ENCODE measurements at places on chromosomes 7 and 10.
A peak's percentile ranks its signal among the peaks of the same experiment; 100 is the strongest.

- no peak for DNase-seq
Measured at GRCh38 chr7:2619116-2619515, 12.7 kb upstream of the TTYH3 start.

DNA sequence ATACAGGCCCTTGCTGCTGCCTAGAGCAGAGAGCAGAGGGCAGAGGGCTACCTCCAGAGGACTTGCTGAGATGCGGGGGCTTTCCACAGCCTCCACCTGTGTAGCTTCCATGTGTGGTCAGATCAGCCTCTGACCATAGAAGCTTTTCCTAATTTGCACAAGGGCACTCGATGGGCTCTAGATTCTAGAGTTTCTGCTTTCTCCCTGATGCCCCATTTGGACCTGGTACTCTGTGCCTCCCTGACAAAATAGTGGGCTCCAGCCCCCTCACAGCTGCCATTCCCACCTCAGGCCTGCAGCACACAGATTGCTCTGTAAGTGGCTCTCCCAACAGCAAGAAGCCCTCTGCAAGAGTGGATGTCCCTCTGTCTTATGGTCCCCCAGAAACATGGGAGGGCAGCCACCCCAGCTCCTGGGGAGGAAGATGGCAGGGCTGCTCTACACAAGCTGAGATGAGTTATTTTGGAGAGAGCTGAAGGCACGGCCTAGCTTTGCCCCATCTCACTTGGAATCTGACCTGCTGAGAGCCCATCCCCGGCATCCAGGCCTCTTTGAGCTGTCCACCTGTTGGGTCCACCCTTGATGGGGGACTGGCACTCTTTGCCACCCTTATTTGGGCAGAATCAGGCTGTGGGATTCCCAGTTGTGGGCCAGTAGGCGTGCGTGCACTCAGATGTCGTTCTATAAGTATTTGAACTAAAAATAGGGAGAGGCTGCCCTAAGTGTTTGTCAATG lies 16.7 kb downstream of the TMEM273 start:
- no peak for DNase-seq

DNA sequence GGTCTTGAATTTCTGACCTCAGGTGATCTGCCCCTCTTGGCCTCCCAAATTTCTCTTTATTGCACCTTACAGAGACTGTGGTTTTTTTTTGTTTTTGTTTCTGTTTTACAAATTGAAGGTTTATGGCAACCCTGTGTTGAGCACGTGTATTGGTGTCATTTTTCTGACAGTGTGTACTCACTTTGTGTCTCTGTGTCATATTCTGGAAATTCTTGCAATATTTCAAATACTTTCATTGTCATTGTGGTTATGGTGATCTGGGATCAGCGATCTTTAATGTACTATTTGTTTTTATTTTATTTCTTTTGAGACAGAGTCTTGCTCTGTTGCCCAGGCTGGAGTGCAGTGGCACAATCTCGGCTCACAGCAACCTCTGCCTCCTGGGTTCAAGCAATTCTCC lies 89.8 kb downstream of the PRTFDC1 start:
- DNase-seq, result no peak

DNA sequence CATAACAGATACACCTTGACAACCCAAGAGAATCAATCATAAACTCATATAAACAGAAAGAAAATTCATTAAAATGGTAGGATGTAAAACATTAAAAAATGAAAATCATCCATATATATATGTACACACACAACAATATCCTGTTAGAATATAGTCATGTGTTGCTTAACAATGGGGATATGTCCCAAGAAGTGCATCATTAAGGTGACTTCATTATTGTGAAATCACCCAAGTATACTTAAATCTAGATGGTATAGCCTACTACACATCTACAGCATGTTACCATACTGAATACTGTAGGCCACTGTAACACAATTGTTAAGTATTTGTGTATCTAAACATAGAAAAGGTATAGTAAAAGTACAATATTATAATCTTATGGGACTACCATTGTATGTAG lies 115.8 kb upstream of the TMEM168 start:
- DNase-seq, result no peak

DNA sequence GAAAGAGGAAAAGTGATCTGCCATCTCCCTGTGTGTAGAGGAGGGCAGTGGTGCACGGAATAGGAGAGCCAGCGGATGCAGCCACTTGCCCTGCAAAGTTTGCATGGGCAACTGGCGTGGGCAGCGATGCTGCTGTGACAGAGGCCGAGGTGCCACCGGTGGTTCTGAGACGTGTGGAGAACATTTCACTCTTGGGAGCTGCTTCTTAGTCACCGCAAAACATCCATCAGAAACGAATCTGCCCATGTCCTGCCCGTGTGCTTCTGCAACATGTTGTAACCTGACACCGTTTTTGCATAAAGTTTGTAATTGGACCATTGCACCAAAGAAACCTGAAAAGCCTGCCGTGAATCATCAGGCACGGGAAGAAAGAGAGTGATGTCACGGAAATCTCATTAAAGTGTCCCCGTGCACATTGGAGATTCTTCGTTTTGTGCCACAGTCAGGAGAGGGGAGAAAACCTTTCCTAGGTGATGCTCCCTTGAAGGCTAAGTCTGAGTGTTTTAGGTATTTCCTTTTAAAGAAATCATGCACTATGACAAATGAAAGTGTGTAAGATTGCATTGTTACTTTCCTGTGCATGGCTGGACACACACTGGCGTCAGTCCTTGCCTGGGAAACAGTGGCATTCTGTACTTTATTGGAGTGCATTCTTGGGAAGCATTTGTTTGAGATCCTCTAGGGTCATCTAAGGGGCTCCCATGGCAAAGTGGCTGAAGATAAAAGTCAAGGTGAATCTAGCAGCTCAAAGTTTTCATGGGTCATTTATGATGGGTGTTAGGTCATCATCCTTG lies 302.6 kb downstream of the KLF6 start:
- DNase-seq, result peak; percentile 31

DNA sequence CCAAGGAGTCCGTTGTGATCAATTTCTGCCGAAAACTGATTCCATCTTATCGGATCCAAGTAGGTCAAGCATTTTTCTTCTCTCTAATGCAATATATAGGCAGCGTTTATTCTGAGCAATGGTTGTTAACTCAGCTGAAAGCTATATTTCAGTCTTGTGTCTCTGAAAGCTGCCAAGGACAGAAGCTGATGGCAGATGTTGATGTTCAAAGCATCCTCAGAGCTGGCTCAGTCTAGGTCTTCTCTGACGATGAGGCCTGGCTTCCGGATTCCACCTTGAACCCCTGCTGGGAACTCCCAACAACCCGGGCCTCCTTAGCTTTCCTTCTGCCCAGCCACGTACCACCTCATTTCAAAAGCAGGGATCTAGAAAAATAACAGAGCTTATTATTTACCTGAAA lies 863.6 kb downstream of the NRG3 start:
- no peak for DNase-seq

DNA sequence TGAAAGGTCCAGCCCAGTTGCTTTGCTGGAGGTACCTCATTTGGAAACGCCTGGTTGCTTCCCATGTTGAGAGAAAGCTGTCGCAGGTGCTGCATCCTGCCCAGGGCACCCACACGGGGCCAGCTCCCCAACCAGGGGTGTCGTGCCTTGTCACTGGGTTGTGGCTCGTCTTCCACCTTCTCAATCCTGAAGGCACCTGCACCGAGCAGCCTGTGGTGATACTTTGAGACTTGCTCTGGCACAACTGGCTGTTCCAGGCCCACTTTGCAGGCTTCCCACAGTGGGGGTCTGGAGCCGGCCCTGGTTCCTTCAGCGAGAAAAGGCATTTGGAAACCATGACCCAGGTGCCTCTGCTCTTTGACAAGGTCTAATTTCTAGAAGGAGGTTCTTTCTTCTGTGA lies 197.3 kb upstream of the PPP2R2D start:
- DNase-seq, result no peak

DNA sequence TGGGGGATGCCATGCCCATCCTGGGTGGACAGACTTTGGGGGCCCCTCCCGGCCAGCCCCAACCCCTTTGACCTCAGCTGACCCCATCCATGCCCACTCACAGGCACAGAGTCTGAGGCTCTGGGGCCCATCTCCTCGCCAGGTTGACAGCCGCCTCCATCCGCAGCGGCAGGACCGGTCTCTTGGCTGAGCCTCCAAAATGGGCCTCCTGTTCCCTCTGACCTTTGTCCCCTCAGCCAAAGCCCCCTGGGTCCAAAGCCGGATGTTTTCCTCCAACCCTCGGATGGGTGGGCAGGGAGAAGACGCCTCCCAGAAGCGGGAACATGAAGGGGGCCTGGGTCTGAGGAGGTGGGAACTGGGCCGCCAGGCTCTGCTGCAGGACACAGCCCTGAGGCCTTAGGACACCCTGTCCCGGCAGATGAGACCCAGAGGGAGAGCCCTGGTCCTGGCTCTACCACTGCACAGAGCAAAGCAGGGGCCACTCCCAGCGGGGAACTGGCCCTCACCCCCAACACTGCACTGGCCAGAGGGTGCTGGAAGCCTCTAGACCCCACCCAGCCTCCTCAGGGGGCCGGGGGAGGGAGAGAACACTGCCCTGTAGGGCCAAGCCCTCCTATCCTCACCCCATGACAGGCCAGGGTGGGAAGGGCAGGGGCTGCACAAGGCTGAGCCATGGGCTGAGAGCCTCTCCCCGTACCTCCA lies 12.6 kb downstream of the PDGFA start:
- DNase-seq, result no peak

DNA sequence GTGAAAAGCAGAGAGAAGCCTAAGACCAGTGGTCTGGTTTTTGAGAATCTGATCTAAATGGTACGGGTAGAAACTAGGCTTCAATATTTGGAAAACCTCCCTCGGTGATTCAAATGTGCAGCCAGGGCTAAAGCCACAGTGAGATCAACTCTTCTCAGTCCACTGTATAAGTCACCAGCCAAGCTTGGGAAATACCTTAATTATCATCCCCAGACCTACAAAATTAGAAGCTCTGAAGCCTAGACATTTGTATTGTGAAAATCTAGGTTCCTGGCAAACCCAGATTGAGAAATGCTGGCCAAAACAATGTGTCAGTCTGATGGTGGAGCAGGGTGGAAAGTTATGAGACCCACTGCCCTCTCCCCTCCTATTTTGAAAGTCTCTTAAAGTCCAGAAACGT lies 131.7 kb downstream of the DGKI start:
- DNase-seq, result no peak

GRCh38 chr7:82275342-82275741 lies 168.2 kb downstream of the CACNA2D1 start:
- DNase-seq, result no peak

DNA sequence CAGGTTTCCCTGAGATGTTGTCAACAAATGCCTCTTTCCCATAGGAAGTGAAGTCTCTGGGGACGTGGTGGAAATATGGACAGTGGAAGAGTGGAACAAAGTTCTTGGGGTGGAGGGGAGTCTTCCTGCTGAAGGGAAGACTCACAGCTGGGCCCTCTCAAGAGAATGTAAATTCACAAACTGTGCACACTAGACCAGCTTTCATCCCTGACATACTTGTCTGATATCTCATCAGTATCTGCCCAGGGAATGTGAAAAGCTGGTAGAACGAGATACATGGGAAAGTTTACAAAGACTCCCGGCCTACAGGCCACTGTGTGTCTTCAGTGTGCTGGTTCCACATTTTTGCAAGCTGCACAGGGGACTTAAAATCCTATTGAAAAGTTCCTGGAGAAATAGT lies 16.7 kb upstream of the CCDC3 start:
- DNase-seq, result no peak

GRCh38 chr7:139702811-139703486 lies 74.8 kb downstream of the HIPK2 start:
- no peak for DNase-seq

DNA sequence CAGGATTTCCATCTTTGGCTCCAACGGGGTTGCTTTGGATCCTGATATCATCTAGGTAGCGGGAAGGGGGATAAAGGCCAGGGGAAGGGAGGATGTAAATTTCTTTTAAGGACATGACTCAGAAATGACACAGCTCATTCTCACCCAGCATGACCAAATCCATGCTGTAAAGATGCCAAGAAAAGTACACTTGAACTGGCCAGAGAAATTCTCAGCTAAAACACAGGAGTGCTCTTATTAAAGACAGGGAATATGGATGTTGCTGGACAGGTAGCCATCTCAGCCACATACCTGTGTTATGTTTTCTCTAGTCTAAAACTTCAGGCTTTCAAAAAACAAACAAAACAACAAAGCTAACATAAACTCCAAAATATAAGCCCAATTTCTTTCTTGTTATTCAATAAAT lies 68.3 kb downstream of the NAMPT start:
- peak; percentile 74 for DNase-seq

- no peak for DNase-seq
Measured at GRCh38 chr7:88331322-88331721, 24.6 kb upstream of the STEAP4 start.

GRCh38 chr7:1426474-1426873 lies 32.8 kb downstream of the MICALL2 start:
- no peak for DNase-seq

DNA sequence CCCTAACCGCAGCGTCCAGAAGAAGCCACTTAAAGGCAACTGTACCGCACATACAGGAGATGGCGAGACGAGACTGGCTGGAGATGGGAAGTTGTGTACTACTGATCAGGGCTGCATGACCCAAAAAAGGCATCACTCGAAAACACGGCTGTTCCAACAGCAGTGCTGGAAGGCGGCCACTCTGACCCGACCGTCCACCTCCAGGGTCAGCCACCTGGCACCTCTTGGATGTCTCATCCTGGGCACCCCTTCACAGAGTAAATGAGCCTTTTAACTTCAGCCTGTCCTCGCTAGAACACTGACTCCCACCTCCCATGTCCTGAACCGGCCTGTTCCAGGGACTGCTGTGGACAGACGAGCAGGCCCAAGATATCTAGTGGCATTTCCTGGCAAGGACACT lies 180.7 kb downstream of the DIP2C start:
- no peak for DNase-seq

GRCh38 chr7:767941-768731 lies 41.1 kb upstream of the PRKAR1B start:
- DNase-seq, result no peak

GRCh38 chr10:114593240-114593792 lies 64.8 kb downstream of the ABLIM1 start:
- DNase-seq, result no peak

DNA sequence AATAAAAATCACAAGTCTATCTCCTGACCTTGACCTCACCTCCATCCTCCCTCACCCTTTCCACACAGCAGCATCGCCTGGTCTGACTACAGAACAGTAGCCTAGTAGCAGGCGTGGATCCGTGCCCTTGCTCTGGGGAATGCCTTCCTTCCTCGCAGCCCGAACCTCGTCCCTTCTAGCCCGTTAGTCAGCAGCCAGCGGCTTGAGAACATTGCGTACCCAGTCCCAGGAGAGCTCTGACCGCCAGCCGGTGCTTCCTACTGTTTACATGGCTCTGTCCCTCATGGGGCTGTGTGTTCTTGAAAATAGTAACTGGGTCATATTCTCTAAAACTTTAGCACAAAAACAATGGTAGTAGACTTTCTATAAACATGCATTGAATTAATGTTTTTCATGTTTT lies 682.7 kb upstream of the IGFBP3 start:
- DNase-seq, result no peak

DNA sequence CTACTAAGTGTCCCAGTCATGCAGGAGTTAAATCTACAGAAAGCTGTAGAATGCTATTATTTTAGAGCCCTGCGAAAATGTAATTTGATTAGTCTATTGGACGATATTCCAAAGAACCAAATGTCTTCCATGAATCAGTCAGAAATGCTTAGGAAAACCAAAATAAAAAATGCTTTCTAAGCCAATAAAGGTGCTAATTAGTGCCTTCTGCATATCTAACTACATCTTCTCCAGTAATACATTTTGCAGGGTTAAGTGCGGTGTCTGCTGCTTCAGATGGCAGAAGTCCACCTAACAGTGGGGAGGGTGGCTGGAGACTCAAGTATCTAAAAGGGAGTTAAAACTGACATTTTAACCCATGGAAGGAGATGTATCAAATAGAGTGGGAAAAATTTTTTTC lies 50.1 kb downstream of the ITPRID1 start:
- DNase-seq, result no peak

Data from HS-27A (cell line).